SJCRH30 (cell line): ENCODE measurements at places on chromosomes 12 and 14. TPM values are rescaled to one million over a fixed set of nuclear protein-coding genes. Genes with fewer than 3 reads are reported as not detected.

DNA sequence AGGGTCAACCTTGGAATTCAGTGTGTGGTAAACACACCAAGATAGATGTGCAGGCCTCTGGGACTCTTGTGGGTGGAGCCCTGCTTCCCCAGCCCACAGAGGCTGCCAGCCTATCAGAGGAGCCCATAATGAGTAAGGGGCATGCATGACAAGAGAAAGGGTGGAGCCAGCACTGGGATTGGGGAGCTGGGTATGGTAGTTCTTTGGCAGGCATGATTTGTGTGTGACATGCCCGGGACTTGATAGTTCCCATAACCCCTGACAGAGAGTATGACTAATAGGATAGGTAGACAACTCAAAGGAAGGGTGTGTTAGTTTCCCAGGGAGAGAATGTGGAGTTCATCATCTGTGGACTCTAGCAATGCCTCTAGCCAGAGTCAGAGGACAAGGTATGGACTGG, 143.0 kb downstream of the EMP1 start:
- no peak for DNase-seq

DNA sequence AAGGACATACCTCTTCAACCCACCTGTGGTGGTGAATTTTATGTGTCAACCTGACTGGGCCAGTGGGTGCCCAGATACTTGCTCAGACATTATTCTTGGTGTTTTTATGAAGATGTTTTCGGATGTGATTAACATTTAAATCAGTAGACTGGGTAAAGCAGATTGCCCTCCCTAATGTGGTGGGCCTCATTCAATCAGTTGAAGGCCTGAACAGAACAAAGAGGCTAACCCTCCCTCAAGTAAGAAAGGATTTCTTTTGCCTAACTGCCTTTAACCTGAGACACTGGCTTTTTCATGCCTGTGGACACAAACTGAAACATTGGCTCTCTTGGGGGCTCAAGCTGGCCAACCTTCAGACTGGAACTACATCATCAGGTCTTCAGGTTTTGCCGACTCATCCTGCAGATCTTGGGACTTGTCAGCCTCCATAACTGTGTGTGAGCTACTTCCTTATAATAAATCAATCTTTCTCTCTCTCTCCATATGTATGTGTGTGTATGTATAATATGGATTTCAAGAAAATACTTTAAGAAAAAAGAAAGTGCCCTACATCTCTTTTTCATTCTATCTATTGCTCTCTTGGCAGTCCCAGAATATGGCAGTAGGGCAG, 39.4 kb downstream of the RTN1 start:
- no peak for DNase-seq

GRCh38 chr14:76937181-76938091, 91.1 kb downstream of the IRF2BPL start:
- peak; percentile 91 for DNase-seq

DNA sequence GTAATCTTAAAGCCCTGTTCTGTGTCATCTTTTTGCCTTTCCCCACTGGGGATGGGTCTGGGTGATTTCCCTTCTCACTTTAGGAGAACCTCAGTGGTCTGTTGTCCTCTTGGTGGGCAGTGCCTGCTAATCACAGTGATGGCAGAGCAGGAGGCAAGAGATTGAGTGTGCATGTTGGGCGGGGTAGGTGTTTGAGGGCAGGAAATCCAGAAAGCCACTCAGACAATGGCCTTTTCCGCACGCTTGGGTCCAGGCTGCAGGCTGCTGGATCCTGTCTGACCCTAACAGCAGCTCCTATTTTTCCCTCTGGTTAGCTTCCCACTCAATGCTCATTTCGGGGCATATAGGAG, 13.7 kb upstream of the ITGA5 start:
- DNase-seq: no peak

- DNase-seq: no peak
Measured at GRCh38 chr12:115762936-115763335, 514.6 kb downstream of the MED13L start.

- no peak for DNase-seq
Measured at GRCh38 chr14:97946240-97946639, 1149.1 kb downstream of the VRK1 start.

GRCh38 chr12:105348142-105348541, 17.7 kb downstream of the C12orf75 start:
- DNase-seq: no peak

- DNase-seq: no peak
Measured at GRCh38 chr12:7265251-7265650, 38.6 kb upstream of the ACSM4 start.

GRCh38 chr14:67744046-67744445, 42.4 kb downstream of the RDH12 start:
- DNase-seq: no peak

GRCh38 chr14:53979113-53979681, 22.6 kb upstream of the BMP4 start:
- peak; percentile 50 for DNase-seq

DNA sequence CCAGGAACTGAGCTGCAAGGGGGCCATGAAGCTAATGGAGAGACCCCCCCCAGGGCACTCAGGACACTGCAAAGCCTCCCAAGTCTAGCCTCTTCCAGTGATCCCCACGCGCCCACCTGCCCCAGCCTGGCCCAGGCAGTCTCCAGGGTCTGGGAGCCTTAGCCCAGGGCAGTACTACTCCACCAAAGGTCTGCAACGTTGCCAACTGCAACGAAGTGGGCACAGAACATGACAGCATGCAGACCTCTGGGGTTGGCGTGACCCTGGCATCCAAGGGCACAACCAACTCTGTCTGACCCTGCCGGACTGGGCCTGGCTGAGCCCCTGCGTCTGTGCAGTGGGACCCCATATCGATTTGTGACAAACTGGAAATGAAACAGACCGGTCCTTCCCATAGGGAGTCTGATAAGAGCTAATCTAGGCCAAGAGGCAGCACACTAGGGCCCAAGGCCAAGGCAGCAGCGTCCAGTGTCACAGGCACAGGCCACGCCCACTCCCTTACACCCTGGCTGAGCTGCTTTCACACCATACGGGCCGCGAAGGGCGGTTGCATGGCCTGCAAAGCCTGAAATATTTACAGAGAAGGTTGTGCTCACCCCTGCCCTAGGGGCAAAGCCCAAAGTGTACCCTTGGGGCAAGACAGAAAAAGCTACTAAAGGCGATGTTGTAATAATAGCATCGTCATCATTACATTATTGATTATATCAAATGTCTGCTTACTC, 76.7 kb downstream of the NCOR2 start:
- no peak for DNase-seq

DNA sequence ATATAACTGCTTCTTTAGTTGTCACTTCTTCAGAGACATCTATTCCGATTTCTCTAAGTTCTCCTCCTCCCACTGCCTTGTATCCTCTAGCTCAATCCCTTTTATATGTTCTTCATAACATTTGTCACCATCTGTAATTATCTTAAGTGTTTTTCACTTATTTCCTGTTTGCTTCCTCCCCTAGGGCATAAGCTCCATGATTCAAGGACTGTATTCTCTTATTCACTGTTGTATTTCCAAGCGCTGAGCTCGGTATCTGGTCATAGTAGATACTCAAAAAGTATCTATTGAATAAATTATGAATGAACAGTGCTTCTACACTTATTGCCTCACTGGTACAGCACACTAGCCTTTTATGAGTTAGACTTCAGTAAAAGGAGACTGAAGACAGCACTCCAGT, 109.0 kb upstream of the TMPO start:
- no peak for DNase-seq

DNA sequence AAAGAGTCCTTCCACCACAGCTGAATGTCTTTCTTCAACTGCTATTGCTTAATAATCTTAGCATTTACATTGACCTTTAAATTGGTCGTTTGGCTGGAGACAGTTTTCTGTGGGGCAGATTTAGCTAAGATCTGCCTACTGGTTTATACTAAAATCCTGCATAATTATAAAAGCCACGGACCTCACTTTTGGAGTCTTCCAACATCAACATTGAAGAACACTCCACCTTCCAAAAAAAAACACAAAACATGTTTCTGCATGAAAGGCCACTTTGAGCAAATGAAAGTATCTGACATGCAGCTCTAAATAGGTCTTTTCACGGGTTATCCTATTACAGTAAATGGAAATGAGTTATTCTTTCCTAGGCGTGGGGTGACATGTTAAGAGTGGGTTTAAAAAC, 57.0 kb upstream of the KRR1 start:
- DNase-seq: no peak

DNA sequence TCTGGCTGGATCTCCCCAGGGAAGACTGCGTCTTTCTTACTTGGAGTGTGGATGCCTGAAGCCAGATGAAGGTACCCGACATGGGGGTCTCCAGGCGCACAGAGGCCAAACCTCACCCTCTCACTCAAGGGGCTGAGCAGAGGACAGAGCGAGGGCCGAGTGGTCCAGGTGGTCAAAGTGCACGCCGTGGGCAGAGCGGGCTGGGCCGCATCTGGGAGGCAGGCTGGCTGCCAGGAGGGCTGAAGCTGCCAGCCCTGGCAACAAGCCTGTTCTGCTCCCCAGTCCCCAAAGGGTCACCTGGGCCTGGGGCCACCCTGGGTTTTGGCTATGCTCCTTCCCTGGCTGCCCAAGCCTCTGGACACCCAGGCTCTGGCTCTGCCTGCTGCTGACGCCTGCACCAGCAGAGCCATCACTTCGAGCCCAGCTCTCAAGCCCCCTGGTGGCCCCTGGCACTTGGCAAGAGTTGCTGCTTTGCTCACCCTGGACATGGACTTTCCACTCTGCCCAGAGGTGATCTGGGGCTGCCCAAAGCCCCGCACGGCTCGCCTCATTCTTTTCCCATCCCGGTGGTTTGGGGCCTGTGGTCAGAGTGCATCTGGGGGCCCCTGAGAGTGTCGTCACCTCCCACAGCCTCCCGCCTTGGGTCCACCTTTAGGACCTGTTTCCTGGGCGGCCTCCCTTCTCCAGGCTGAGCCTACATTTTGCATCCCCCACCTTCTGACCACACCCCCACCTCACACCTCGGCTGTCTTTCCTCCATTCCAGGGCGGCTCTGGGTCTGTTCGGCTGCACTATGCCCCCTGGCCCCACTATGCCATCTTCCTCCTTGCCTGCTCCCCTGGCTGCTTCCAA, 2.8 kb downstream of the ADSS1 start:
- no peak for DNase-seq

DNA sequence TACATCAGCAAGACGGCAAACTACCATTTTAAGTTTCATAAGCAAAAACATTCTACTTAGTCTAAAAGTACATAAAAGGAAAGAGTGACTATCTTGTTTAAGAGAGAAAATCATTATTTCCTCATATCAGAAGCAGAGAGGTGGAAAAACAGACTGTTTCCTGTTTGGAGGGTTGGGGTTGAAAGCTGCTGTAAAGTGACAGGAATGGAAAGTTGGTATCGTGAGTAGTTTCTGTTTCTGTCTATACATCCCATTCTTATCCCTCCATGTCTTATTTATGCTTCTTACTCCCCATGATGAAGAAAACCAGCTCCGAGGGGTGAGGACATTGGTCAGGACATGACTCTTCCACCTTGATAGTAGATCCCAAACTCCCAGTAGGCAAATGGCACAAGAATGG, 216.5 kb downstream of the EGLN3 start:
- DNase-seq: no peak

- peak; percentile 88 for DNase-seq
Measured at GRCh38 chr14:39432619-39433451, 602 bp upstream of the FBXO33 start.

- no peak for DNase-seq
Measured at GRCh38 chr12:127860536-127860935, 406.4 kb upstream of the TMEM132C start.

DNA sequence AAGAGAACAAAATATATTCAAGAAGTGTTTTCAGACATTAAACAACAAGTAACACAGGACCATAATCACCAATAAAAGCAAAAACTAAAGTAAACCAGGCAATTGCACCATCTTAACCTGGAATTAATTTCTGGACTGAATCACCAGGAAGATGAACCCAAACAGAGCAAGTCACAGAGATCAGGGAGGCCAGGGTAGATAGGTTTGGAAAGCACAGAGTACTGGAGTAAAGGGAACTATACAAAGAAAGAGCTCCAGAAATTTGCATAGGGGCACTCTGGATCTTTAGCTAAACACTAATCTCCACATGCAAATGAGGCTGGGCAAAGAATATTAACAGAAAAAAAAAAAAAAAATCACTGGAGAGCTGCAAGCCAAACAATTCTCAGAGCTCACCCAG, 84.7 kb downstream of the NUAK1 start:
- no peak for DNase-seq

DNA sequence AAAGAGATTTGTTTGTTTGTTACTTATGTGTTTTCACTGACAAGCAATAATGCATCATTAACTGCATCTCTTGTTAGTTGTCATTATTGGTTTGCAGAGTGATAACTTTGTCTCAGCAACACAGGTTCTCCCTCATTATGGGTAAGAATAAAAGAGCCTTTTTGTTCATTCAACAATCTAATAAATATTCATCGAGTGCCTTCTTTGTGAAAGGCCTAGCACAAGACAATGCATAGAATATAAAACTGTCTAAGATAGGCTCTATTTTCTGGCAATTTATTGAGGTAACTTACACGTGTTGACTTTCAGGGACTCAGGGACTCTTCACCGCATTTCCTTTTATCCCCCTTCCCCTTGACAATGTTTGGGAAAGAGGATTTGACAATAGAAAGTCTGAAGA, 95.5 kb upstream of the KRR1 start:
- no peak for DNase-seq

- no peak for DNase-seq
Measured at GRCh38 chr12:14950421-14950820, 11.0 kb downstream of the ARHGDIB start.

- no peak for DNase-seq
Measured at GRCh38 chr12:114817571-114818425, 133.8 kb upstream of the TBX3 start.

GRCh38 chr14:98368221-98368620, 903.8 kb downstream of the BCL11B start:
- no peak for DNase-seq

GRCh38 chr14:89255852-89256251, 161.2 kb downstream of the FOXN3 start:
- no peak for DNase-seq

GRCh38 chr12:65631621-65632111, 192.6 kb upstream of the HMGA2 start:
- peak; percentile 50 for DNase-seq

GLIPR1L2 gene
- total RNA-seq: not detected in 2 replicates

DNAI7 gene
- total RNA-seq: not detected in 2 replicates

PTPRQ gene
- total RNA-seq: 6.6 and 7.4 TPM in 2 replicates

CHFR gene
- total RNA-seq: 8.2 and 8.5 TPM in 2 replicates

CGRRF1 gene
- 10.4 and 12.7 TPM in 2 replicates for total RNA-seq

RNASE7 gene
- not detected in 2 replicates for total RNA-seq

DLK1 gene
- 0.20 and 0.28 TPM in 2 replicates for total RNA-seq

ANAPC5 gene
- 107 and 115 TPM in 2 replicates for total RNA-seq

GSC gene
- 0.10 and 0.43 TPM in 2 replicates for total RNA-seq

CLEC1B gene
- total RNA-seq: not detected in 2 replicates

GOLGA5 gene
- 21.6 and 22.2 TPM in 2 replicates for total RNA-seq

KRT78 gene
- not detected in 2 replicates for total RNA-seq

KRT77 gene
- not detected in 2 replicates for total RNA-seq

DNAH10 gene
- 5.6 and 6.6 TPM in 2 replicates for total RNA-seq
